ENCODE measurements at places on chromosomes 12 and 14. TPM values are rescaled to one million over a fixed set of nuclear protein-coding genes. Genes with fewer than 3 reads are reported as not detected.

LTBR gene
- 110 TPM for total RNA-seq

COL2A1 gene
- total RNA-seq = under 0.01 TPM

GRCh38 chr14:68667313-68667791 is 125.5 kb downstream of the ZFP36L1 start:
- peaks cover 48% of the 10 kb centered on the region for H3K4me1 ChIP-seq
- no peak for DNase-seq
- no peaks in the 10 kb centered on the region for H3K36me3 ChIP-seq
- H3K27ac ChIP-seq = no peak overlapping the region

DNA sequence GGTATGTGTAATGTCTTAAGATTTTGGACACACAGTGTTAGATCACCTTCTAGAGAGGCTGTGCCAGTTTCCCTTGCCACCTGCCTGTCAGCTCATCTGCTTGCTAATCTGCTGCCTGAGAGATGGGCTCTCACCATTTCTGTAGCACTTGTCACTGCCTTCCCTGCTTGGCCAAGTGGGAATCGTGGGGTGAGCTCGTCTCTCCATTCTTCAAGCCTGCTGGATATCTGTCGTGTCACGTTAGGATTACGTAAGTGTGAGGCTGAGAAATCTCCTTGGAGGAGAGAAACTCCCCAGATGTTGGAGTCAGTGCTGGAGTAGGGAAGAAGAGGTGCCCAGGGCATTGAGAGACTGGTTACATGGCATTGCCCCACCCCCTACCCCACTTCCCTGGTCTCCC is 8.6 kb upstream of the RPH3A start:
- H3K4me3 ChIP-seq = no peak overlapping the region
- no peaks in the 10 kb centered on the region for H3K36me3 ChIP-seq
- DNase-seq = no peak
- no peaks in the 10 kb centered on the region for H3K4me1 ChIP-seq
- H3K27me3 ChIP-seq = no peaks in the 10 kb centered on the region
